Muscle of back (tissue), 13 donors: ENCODE measurements at places on chromosomes 12 and 14. TPM values are rescaled to one million over a fixed set of nuclear protein-coding genes. Genes with fewer than 3 reads are reported as not detected.

- no peak for DNase-seq
These were observed 98.2 kb downstream of the BTG1 start for GRCh38 chr12:92047393-92047826.

OVCH1 gene
- 0.61 TPM for polyA plus RNA-seq

GRCh38 chr14:21866479-21866878 lies 192.9 kb upstream of the OR4E1 start:
- no peak for DNase-seq

DNA sequence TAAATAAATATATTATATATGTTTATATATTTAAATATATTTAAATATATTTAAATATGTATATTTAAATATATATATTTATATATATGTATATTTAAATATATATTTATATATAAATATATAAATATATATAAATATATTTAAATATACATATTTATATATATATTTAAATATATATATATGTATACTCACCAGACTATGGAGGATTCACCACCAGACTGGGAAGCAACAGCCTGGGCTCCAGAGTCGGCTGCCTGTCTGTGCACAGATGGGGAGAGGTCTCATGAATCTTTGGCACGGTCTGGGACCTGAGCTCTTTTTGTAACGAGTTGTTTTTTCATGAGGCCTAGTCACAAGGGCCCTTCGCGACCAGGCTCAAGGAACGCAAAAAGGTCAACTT lies 21.3 kb downstream of the NOC4L start:
- DNase-seq = no peak

- DNase-seq = no peak
These were observed 2.0 kb upstream of the AP1G2 start for GRCh38 chr14:23569443-23570151.

GRCh38 chr14:47536341-47536740 lies 139.1 kb downstream of the MDGA2 start:
- DNase-seq = no peak

DNA sequence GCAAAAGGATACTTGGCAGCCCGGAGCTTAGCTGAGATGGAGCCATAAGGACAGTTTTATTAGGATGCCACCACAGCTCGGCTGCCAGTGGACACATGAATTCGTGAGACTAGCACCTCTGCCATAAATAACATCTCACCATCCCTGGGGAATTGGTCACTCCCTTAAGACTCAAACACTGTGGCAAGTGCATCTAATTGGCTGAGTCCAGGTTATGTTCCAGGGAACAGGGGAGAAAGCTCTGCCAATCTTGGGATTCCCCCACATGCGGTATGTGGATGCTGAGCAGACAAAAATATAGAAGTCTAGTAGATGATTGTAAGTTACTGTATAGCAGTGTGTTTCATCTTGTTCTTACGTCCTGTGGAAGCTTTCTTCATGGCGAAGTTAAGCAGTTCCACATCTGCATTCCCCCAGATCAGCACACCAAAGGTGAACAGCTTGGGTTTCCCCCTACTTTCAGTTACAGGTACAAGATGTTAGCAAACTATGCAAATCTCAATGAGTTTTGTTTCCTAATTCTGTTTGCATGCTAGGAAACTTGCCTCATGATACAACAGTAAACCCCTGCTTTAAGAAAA lies 131.1 kb downstream of the ETV6 start:
- DNase-seq = no peak

SERPINA9 gene
- not detected for polyA plus RNA-seq

GRCh38 chr14:105847400-105847799 lies 321.0 kb downstream of the TMEM121 start:
- DNase-seq = no peak

DNA sequence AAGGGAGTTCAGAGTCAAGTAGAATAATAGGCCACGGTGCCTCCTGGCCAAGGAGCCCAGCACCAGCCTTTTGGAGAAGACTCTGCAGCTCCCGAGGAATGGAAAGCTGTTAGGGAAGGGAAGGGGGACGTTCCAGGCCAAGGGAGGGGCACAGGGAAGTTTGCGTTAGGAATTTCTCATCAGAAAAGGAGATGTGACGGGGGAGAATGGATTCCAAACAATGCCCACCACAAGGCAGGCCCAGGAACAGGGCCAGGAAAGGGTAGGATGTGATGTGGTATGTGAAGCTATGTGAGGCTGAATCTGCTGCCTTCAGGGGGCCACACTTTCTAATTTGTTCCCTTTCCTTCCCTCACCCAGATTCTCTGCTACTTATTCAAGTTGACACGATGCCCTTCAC lies 46.0 kb downstream of the DGLUCY start:
- no peak for DNase-seq

GXYLT1 gene
- 17.2 TPM for polyA plus RNA-seq
